Progenitor cell of endocrine pancreas (in vitro differentiated cells): ENCODE measurements at places on chromosomes 6 and 20.

DNA sequence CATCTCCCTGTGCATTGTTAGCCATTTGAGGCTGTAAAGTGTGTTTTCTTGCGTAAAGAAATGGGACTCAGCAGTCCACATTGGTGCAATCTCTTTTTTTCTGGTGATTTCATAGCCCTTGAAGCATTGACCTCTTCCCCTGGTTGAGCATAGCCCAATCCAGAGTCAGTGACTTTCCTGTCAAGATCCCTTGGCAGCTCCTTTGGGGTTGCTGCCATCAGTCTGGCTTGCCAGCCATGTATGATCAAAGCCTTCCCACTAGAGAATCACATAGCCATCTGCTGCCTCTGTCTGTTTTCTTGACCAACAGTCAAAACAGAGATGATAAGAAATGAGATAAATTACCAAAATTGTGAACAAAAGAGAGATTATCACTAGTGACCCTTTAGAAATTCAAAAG lies 19.6 kb downstream of the HLA-A start:
- DNase-seq, result no peak

GRCh38 chr6:125301435-125302391 lies at the start of gene HDDC2:
HDDC2 (minus strand) TSS chr6:125301967; CDS start chr6:125301932, 35 bp downstream.
- peak; percentile 65 for DNase-seq

GRCh38 chr6:43532201-43532600 lies 15.3 kb downstream of the POLR1C start:
- no peak for DNase-seq

DNA sequence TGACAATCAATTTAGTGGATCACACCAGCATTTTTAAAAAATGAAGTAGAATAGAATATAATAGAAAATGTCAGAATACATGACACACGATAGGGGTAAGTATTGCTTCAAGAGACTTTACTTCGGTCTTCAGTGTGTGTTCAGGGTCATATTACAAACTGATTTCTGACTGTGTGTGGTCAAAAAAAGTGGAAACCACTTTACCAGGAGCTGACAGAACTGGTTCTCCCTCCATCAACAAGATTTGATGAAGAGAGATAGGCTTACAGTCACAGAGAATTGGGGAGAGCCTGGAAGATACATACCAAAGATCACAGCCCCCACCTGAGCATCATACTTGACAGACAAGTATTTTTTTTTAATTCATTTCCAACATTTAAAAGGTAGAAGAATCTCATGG lies 21.7 kb downstream of the ARMC2 start:
- DNase-seq, result no peak

DNA sequence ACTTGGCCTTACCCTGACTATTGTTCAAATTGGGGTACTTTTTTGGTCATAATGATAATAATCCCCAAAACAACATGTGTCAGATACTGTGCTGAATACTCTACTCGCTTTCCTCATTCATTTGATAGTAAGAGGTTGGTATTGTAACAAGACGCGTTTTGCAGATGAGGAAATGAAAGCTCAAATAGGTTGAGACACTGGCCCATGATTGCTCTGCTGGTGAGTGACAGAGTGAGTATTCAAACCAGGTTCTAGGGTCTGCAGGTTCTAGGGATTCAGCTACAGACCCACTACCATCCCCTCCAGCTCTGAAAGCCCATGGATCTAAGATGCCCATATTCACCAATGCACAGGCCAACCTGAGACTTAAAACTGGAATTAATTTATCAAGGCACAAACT lies 1.3 kb upstream of the ENPP4 start:
- no peak for DNase-seq

DNA sequence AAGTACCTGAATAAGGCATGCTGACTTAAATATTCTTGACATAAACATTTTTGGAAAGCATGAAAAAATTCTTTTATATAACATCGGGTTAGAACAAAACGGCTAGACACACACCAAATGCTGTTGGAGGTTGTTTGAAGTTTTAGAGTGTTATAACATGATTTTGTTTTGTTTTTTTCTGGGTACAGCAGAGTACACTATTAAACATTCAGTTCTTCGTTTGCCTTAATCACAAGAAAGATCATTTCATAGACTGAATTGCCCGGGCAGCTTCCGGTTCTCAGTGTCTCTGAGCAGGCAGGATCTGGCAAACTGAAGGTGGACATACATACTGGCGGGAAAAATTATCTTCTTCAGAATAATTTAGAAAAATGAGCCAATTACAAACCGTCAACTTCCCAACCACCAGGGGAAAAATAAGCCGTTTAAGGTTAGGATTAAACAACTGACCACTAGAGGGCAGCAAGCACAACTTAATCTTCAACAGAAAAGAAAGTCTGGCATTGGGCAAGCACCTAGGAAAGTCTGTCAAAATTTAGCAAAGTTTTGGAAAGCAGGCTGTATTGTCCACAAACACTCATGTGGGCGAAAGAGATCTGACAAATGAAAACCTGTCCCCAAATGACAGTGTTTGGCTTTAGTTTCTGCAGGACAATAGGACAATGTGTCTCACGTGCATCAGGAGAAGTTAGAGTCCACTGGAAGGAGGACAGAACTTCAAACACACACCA lies 15.0 kb downstream of the ZNF217 start:
- peak; percentile 27 for DNase-seq

DNA sequence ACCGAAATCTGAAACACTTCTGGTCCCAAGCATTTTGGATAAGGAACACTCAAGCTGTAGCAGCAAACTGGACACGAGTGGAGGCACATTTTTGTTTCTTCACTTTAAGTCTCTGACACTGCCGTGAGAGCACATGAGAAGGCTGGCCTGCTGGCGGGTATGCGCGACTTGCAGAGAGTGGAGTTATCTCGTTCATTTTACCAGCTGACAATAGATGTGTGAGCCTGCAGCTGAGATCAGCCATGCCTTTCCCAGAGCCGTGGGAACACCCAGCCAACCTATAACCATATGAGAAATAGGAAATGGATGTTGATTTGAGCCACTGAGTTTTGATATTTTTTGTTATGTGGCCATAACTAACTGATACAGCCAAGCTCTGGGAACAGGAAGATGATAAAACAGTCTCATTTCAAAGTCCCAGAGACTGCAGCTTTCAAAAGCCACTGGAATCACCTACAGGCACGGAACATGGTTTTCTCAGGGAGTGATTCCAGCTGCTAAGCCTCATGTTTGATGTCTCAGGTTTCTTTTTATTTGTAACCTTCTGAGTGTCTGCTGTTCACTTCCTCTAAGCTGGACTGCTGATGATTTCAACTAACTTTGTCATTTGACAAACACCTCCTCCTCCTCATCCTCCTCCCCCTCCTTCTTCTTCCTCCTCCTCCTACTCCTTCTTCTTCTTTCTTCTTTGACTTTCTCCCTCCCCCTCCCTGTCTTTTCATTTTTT lies 28.6 kb upstream of the LAMP5 start:
- DNase-seq, result no peak

- DNase-seq, result no peak
Observed at GRCh38 chr6:15260099-15260821, 14.4 kb downstream of the JARID2 start.

- DNase-seq, result no peak
Observed at GRCh38 chr6:161010418-161010817, 18.8 kb downstream of the MAP3K4 start.

DNA sequence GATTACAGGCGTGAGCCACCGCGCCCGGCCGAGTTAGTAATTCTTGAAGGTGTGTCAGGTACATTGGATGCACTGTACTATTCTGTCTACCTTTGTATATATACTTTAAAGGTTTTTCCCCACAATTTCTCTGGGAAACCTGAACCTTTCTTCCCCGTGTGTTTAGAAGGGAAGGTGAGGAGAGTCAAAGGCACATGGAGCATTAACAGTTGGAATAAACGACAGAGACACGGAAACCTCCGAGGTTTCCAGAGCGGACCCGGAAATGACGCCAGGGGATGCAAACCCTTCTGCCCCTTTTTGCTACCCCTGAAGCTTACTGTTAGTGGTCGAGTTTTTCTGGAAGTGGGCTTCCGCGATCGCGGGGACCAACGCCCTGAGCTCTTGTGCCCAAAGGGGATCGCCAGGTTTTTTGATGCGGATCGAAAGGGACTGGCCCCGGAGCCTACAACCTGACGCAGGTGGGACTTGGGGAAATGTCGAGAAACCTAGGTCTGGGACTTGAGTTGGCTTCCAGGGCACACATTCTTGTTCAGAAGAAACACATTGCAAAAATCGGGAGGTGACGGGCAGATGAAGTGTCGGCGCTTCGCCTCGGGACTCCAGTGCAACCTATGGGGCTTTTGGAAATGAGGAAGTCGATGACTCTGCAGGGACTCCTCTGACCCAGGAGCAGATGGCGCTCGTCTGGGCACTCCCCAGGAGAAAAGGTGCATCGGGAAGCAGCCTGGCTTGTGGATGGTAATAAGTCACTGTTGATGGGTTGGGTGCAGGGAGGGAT lies 218.2 kb downstream of the OR2B2 start:
- peak; percentile 24 for DNase-seq

DNA sequence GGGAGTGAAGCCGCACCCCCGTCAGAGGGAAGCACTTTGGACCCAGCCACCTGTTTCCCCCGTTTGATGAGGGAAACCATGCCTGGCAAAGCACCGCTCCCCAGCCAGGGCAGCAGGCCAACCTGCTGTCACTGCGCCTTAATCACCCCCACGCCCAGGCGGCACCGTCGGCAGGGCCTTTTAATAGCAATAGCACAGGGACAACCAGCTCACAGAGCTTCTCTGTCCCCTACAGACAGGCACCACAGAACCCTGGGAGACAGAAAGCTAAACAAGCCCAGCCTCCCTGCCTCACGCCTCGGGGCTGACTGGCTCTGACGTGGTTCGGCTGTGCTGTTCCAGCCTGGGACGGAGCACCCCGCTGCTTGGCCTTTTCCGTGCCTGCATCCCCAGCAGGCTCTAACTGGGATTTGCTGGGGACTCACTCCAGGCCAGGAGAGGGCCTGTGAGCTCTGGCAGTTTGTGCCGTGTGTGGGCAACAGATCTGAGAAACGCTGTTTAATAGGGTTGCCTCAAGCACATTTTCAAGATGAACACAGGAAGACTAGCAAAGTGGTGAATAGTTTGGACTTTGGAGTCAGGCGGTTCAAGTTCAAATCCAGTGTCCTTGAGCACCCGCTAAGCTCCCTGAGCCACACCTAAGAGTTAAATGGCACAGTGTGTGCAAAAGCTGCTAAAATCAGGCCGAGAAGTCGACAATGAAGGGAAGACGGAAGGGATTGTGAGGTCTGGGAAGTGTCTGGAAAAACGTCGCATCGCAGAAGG lies 223.8 kb downstream of the NRN1 start:
- no peak for DNase-seq

GRCh38 chr6:8279041-8279805 lies 156.1 kb downstream of the SLC35B3 start:
- DNase-seq, result no peak

- no peak for DNase-seq
Observed at GRCh38 chr6:119215885-119216590, 133.5 kb downstream of the MAN1A1 start.

- no peak for DNase-seq
Observed at GRCh38 chr6:1105833-1106400, 206.0 kb upstream of the FOXQ1 start.

DNA sequence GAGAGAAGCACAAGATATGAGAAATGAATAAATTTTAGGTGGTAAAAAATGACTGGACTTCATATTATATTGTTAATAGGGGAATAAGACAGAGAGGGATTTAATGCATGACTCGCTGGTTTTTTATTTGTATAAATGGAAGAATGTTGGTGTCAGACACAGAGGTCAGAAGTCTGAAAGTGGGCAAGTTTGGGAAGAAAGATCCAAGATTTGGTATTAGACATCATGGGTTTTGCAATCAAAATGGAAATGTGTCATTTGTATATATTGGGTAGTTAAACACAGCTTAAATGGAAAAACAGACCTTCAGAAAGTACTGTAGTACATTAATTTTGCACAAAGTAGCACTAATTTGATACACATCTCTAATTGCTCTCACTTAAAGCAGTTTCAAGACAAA lies 96.2 kb downstream of the EYA4 start:
- no peak for DNase-seq

GRCh38 chr6:163860287-163861081 lies 446.0 kb downstream of the QKI start:
- DNase-seq, result no peak
